ENCODE measurements at places on chromosomes 1 and 21.

GRCh38 chr1:228006034-228006785, 588 bp upstream of the WNT3A start:
- DNase-seq = no peak

GRCh38 chr1:115757326-115757725, 11.2 kb downstream of the CASQ2 start:
- DNase-seq = no peak

DNA sequence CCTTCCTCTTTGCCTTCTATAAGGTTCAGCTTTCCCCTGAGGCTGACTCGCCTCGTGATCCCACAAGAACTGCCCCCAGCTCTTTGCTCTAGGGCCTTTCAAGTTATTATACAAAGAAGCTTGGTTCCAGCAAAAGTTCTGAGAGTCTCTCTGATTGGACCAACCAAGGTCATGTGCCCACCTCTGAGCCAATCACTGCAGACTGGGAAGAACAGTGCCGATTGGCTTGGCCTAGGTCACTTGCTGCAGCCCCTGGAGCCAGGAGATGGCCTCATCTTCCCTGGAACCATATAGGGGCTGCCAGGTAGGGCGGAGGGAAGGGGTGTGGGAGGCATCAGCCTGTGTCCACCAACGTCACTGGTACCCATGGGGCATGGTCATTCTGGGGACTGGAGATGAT, 22.8 kb downstream of the TAS1R2 start:
- no peak for DNase-seq

DNA sequence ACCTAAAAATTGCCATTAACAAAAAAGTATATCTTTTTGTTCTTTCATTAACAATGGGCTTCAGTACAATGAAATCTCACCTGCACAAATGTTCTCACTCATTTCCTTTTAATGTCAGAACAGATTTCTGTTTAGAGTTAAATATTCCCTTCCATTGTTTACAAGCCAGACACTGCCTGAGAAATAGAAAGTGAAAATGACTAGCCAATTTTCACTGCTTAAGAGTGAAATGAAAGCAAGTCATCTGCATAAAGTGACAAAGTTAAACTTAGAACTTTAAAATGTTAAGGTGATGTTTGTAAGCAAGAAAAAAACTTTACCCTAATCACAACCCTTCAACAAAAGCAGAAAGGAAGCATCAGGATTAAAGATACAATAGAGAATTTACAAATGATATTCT, 27.5 kb downstream of the COA6 start:
- no peak for DNase-seq

DNA sequence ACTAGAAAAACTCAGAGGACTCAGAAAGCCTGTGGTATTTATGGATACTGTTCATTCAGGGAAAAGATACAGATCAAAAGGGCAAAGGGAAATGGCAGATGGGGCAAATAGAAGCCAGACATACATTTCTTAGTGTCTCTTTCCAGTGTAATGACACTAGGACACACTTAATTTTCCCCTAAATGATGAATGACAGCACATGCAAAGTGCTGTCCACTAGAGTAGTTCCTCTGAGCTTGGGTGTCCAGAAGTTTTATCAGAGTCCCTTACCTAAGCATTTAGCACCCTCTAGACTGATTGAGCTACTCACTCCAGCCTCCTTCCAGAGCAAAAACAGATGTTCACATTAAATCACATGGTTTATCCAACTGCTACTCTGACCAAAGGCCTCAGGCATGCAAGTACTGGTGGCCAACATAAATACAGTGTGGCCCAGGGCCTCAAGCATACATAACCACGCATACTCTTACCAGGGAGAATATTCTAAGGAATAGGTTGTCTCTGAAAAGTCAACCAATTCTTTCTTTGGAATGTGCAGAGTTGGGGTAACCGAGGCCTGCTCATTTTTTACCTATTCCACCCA, 166.9 kb downstream of the NCAM2 start:
- no peak for DNase-seq
